Upper lobe of left lung (tissue), 6 donors: ENCODE measurements at places on chromosomes 3 and 15. TPM values are rescaled to one million over a fixed set of nuclear protein-coding genes. Genes with fewer than 3 reads are reported as not detected.

Gene DNAH12
- total RNA-seq: 22.0 TPM

Gene FHIT
- total RNA-seq: 6.8 TPM

Gene CLDN11
- 17.1 TPM for total RNA-seq

Gene MTMR10
- total RNA-seq: 38.5 TPM

Gene CHCHD6
- total RNA-seq: 35.6 TPM

DNA sequence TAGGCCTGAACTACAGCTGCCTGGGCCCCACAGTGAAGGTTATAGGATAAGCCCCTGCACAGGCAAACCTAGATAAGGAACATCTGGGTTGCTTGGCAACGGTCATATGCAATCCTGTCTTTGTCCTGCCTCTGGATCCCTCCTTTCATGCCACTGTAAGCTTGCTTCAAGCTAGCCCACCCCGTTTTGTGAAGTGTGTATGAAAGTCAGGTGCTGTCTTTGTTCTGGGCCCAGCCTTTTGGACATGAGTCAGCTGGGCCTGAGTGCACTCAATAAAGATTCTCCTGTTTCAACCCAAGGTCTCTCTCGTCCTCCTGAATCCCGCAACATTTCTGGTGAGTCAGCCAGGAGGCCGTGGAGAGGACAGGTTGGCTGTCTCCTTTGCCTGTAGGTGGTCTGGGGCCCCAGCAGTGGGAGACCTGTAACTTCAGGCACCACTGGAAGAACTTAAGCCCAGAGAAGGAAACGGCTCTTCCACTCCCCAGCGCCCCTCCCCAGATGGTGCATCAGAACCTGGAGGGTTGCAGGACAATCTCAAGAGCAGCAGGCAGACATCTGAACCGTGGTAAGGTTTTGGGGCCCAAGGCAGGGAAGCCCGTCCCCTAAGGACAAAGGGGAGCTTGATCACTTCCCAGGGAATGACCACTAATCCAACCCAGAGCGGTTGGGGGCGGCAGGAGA is 8.3 kb upstream of the SLC9C1 start:
- H3K27me3 ChIP-seq: no peaks in the 10 kb centered on the region
- H3K4me1 ChIP-seq: peaks cover 5% of the 10 kb centered on the region
- no peak overlapping the region for H3K27ac ChIP-seq
- peak overlapping the region; percentile 48 for H3K4me3 ChIP-seq
- DNase-seq: no peak

GRCh38 chr3:126671521-126671920 is 16.6 kb upstream of the TXNRD3 start:
- no peak overlapping the region for H3K4me3 ChIP-seq
- H3K27me3 ChIP-seq: no peaks in the 10 kb centered on the region
- H3K36me3 ChIP-seq: no peaks in the 10 kb centered on the region
- H3K27ac ChIP-seq: no peak overlapping the region
- DNase-seq: no peak

DNA sequence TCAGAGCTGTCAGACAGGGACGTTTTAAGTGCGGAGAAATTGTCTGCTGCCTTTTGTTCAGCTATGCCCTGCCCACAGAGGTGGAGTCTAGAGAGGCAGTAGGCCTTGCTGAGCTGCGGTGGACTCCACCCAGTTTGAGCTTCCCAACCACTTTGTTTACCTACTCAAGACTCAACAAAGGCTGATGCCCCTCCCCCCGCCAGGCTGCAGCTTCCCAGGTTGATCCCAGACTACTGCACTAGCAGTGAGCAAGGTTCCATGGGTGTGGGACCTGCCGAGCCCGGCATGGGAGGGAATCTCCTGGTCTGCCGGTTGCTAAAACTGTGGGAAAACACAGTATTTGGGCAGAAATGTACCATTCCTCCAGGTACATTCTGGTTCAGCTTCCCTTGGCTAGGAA is 282.1 kb downstream of the VGLL3 start:
- H3K4me1 ChIP-seq: no peaks in the 10 kb centered on the region
- no peaks in the 10 kb centered on the region for H3K27me3 ChIP-seq
- no peak overlapping the region for H3K27ac ChIP-seq
- no peak for DNase-seq
